ENCODE measurements at places on chromosomes 5 and 9. TPM values are rescaled to one million over a fixed set of nuclear protein-coding genes. Genes with fewer than 3 reads are reported as not detected.

The GABBR2 gene
- polyA plus RNA-seq = 6.9 TPM

The LRRC19 gene
- polyA plus RNA-seq = 0.38 TPM

The IL5 gene
- 5.4 TPM for polyA plus RNA-seq

The PDCD1LG2 gene
- polyA plus RNA-seq = 2.4 TPM

The ACOT12 gene
- polyA plus RNA-seq = 0.44 TPM

The SNX18 gene
- 17.5 TPM for polyA plus RNA-seq

The RAD50 gene
- polyA plus RNA-seq = 5.0 TPM

The ZNF354C gene
- polyA plus RNA-seq = 4.0 TPM

The PFN3 gene
- polyA plus RNA-seq = 7.4 TPM

The ZNF300 gene
- polyA plus RNA-seq = 8.3 TPM

The CDH9 gene
- polyA plus RNA-seq = not detected

GRCh38 chr5:33794550-33795181 is 97.1 kb downstream of the ADAMTS12 start:
- no peak for DNase-seq

- DNase-seq = no peak
Measured at GRCh38 chr9:89381308-89381609, 63.0 kb downstream of the SECISBP2 start.

DNA sequence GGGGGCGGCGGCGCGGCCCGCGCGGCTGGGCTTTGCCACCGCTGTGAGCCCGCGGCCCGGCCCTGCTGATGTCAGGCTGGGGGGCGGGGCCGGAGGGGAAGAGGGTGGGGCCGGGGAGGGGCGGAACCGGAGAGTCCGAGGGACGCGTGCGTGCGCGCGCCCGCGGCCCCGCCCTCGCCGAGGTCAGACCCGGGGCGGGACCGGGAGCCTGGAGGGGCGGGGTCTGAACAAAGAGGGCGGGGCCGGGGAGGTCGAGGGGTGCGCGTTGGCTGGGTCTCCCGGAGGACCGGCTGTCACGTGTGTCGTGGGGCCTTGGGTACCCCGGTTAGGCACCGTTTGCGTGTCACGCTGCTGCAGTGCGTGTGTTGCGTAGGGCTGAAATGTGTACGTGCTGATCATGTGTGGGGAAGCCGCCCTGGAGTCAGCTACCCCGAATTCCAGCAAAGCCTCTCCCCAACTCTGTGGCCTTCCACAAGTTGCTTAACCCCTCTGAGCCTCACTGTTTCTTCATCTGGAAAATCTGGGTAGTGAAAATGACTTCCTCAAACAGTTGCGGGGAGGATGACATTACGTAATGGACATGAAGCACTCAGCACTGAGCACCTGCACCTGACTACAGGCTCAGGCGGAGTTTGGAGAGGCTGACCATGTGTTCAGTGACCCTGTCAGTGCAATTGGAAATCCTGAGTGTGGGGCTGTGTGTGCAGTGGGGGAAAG is at the start of gene RALGDS:
RALGDS (minus strand) TSS at position 43 of the 717 bp plus-strand sequence. CDS start 86 bp downstream, outside the sequence.
- peak; percentile 94 for DNase-seq

DNA sequence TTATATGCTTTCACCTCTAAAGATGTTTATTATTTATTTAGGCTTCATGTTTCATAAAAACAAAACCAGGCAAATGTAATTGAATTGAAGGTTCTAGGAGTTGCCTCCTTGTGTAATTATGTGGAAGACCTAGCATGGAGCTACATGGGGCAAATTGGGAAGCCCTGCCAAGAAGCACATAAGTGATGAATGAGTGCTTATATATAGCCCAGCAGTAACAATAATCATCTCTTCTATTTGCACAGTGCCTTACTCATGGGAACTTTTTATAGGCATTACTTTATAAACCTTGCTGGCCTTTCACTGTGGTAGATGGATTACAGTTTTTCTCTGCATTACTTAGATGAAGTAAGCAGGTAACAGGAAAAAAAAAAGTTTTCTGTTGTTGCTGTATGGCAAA is 40.0 kb upstream of the GRAMD2B start:
- no peak for DNase-seq

GRCh38 chr5:39341896-39342295 is 22.4 kb downstream of the C9 start:
- no peak for DNase-seq

GRCh38 chr5:31553863-31554262 is 21.8 kb downstream of the C5orf22 start:
- DNase-seq = no peak

GRCh38 chr5:170353961-170354360 is 35.2 kb downstream of the KCNMB1 start:
- DNase-seq = peak; percentile 79

- DNase-seq = no peak
Measured at GRCh38 chr5:133914434-133914833, 54.0 kb downstream of the C5orf15 start.

DNA sequence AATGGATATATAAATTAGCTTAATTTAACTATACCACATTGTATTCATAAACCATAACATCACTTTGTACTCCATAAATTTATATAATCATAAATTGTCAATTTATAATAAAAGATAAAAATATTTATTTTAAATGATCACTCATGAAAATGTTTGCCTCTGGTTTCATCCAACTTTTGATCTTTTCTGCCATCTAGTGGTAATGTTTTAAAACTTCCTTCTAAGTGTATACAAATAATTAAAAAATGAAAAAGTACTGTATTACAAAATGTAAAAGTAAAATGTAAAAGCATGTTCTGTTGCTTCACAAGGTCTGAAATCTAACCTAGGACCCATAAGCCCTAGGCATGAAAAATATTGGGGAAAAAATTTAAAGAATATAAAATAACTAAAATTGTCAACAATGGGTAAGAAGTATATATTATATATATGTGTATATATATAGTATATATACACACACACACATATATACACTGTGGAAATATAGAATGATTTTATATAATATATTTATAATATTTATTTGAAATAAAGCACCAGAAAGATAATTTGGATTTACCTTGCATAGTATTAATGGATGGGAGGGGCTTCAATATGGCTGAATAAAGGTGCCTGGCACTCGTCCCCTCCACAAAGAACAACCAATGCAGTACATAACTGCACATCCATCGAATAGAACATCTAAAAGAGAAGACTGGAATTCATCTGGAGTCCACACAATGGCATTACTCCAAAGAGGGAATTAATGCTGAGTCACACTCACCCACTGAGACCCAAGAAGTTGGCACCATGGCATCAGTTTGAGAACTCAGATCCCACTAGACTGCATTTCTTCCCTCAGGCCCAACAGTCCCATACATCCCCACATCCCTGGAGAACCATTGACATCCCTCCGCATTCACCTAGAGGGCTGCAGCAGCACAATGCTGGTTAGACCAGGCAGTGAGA is 32.5 kb downstream of the ANXA1 start:
- no peak for DNase-seq

- no peak for DNase-seq
Measured at GRCh38 chr5:133232011-133232410, 180.2 kb downstream of the HSPA4 start.

DNA sequence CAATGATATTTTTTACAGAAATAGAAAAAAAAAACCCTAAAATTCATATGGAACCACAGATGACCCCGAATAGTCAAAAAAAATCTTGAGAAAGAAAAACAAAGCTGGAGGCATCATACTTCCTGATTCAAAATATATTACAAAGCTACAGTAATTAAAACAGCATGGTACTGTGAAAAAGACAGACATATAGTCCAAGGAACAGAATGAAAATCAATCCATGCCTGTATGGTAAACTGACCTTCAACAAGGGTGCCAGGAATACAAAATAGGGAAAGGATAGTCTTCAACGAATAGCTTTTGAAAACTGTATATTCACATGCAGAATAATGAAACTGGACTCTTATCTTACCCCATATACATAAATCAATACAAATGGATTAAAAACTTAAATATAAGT is 307.5 kb downstream of the MCTP1 start:
- DNase-seq = no peak

GRCh38 chr5:57324181-57324580 is 150.3 kb downstream of the GPBP1 start:
- DNase-seq = no peak

DNA sequence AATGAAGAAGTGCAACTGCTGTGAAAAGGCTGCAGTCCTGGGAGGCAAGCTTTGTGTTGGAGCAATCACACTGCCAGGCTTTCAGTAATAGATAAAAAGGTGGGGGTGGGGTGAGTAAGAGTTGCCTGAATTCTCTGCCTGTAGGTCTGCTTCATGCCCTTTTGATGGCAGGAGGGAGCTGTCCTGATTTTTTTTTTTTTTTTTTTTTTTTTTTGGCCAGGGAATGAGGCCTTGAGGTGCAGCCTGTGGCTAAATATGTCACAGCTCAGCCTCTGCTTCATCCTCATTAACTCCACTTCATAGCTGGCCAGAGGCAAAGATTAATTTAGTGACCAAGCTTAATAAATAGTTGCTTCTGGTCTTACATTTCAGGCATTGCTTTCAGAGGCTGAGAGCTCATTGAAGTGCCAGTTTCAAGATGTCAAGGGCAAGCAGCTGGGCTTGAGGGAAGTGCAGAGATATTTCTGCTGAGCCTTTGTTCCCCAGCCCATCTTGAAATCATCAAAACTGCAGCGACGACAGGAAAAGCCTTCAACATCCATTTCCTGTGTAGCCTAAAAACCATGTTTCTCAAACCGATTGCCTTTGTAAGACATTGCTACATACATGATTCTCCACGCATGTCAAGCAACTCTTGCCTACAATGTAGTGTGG is 134.7 kb downstream of the MACIR start:
- DNase-seq = no peak

DNA sequence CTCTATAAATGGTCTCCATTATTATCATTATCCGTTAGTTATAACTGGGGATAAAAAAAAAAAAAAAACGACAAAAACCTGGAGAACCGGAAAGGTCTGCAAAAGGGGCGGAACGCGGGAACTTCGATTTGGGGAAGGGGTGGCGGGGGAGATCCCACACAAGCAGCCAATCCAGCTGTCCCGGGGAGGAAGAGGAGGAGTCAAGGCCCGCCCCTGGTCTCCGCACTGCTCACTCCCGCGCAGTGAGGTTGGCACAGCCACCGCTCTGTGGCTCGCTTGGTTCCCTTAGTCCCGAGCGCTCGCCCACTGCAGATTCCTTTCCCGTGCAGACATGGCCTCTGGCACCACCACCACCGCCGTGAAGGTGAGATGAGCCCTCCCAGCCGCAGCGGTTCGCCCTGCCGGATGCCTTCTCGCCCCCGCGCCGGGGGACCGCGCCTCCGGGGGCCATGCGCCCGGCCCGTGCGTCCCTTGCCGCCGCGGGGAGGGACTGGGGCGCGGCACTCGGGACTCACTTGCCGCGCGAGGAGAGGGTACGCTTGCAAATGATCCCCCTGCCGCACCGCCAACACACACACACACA is at the start of gene MTAP:
MTAP (plus strand) TSS at position 219 of the 583 bp plus-strand sequence; CDS start at position 332, 113 bp downstream.
- DNase-seq = peak; percentile 97

DNA sequence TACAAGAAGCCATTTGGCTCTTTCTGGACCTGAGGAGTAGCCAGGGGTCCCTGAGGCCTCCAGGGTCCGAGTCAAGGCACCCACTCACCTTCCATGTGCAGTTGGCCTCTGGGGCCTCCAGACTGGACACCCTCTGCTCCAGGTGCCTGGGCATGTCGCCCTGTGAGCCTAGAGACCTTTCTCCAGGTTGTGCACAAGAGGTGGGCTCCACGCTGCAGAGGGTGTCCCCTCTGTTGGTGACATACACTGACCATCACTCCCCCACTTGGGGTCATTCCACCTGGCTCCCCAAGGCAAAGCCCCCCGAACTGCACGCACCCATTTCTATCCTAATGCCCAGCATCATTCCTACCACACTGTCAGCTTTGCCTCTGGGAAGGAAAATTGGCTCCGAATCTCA is 48.8 kb downstream of the RASGEF1C start:
- DNase-seq = peak; percentile 6

DNA sequence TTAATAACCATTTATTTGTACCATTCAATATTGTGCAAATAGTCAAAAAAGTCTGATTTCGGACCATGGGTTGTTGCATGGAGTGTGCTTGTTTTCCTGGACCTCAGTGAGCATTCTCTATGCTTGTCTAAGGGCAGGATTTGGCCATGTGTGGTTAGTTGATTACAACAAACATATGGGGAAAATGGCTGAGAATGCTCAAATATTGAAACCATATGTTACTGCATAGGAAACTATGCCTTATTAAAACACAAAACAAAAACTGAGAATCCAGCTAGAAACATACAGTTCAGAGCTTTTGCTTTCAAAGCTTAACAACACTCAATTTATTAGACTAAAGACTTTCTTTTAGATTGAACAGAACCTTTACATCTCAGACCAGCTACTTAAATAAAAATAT is 928.3 kb downstream of the NR2F1-AS1 start:
- DNase-seq = no peak

DNA sequence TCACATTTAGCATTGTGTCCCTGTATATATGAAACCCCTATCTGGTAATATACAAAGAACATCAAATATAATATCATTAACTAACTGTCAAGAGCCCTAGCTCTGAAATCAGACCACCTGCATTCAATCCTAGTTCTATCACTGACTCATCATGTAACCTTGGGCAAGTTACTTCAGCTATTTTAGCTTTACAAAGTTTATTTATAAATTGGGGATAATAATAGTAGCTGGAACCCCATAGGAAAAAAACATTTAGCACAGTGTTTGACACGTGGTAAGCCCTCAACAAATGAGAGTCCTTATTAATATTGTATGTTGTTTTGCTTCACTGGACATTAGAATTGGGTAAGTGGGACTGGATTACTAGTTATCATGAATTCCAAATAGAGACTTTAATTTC is 157.5 kb downstream of the EBF1 start:
- no peak for DNase-seq

- DNase-seq = no peak
Measured at GRCh38 chr9:86304236-86304730, 21.9 kb upstream of the ISCA1 start.

GRCh38 chr9:113677057-113677456 is 199.1 kb upstream of the ZNF618 start:
- no peak for DNase-seq

GRCh38 chr9:13274886-13275641 is 4.4 kb downstream of the MPDZ start:
- DNase-seq = no peak

- DNase-seq = no peak
Measured at GRCh38 chr5:149795360-149795759, 65.2 kb downstream of the PPARGC1B start.

DNA sequence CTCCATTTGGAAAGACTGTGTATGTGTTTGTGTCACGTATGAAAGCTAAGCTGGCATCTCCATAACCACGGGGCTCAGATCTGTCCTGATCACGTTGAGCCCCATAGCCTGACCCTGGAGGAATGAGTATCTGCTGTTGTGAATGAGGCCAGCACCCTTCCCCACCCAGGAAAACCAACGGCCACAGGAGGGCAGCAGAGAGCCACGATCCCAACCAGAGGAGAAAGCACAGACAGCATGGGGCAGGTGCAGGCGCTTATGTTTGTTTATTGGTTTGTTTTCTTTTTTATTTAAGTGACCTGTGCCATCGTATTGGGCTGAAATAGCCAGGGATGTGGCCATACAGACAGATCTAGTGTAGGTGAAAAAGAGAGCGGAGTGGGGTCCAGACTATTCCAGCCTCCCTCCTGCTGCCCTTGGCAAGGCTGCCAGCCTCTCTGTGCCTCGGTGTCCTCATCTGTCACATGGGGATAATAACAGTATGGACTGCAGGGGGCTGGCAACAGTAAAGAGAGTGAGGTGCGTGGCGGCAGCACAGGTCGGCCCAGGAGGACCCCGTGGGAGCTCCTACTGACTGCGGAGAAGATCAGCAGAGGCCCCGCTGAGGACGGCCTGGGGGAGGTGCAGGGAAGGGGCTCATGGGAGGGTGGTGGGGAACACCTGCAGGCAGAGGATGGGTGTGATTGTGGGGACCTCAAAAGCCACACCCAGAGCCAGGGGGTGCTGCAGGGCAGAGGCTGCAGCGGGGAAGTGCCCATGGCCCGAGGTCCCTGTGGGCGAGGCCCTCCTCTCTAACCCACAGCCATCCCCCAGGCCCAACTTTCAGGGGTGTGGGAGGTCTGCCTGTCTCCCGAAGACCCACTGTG is 12.1 kb downstream of the OR2V2 start:
- peak; percentile 91 for DNase-seq
